ENCODE measurements at places on chromosomes 1 and 21.
A peak's percentile ranks its signal among the peaks of the same experiment; 100 is the strongest.

DNA sequence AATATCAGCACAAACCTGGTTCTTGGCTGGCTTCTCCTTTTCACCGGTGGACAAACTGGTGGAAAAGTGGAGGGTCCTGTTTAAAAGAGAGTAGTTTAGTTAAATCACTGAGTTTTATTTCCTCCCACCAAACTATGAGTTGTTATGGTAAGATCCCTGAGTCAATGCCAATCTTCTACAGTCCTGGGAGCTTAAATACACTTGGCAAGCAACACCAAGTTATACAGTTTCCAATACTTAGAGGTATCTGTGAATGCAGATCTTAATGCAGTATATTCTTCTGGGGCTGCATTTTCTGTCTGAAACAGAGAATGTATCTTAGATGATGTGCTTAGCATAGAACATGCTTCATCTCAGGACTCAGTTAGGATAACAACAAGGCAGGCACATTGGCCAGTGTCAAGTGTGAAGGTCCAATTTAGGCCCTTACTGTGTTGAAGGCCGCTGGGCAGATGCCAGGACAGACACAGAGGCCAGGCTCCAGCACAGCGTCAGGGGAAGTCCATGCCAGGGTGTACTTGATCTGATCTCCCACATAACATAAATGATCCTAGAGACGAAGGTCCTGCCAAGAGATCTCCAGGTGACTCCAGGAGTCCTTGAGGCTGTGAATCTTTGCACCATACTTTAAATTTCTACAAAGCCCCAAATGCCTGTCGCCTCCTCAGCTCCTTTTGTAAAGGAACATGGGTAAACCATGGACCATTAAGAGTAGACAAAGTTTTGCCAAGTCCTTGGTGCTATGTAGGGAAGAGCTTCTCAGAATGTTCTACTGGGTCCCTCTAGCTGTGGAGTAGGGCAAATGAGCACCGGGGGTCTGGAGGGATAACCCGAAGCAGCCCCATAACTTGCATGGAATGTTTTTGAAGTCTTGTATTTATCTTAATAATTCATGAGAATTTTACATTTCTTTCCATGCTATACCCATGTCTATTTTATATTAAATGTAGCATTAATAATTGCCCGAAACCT is 76.8 kb downstream of the KCNJ15 start:
- DNase-seq = no peak

DNA sequence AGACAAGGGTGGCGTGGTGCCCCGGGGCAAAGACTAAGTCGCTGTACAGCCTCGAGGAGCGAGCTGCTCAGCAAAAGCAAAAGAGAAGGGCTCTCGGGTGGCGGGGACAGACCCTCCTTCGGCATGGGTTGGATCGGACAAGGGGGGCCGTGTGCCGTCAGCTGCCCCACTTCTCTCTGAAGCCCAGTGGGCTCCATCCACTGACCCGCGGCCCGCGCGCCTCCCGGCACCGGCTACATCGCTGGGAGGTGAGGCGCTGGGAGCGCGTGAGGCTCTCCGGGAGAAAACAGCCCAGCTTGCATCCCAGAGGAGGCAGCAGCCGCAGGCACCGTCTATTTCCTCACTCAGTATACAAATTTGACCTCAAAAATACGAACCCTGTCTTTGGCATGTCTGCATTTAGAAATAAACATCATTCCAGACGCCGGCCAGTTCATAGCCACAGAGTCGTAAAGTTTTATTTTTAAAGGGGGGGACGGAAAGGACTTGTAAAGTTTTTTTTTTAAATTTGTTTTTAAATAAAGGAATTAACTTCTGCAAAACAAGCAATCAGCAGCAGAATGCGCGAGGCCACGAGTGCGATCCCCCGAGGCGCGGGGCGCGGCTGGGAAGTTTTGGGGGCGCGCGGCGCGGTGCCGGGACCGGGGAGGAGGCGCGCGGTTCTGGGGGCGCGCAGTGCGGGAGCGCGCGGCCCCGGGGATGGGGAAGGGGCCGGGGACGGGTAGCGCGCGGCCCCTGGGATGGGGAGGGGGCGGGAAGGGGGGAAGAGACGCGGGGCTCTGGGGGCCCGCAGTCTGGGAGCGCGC is 689 bp upstream of the GPR137B start:
- DNase-seq = no peak

GRCh38 chr1:8032366-8032910 is 6.3 kb upstream of the ERRFI1 start:
- no peak for DNase-seq

DNA sequence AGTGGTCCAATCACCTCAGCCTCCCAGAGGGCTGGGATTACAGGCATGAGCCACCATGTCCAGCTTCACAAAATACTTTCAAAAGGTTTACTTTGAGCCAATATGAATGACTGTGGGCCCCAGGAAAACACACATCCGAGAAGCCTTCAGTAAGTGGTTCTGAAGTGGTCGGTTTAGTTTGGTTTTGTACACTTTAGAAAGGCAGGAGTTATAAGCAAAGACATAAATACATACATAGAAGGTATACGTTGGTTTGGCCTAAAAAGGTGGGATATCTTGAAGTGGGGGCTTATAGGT is 3.2 kb upstream of the MIB2 start:
- no peak for DNase-seq

DNA sequence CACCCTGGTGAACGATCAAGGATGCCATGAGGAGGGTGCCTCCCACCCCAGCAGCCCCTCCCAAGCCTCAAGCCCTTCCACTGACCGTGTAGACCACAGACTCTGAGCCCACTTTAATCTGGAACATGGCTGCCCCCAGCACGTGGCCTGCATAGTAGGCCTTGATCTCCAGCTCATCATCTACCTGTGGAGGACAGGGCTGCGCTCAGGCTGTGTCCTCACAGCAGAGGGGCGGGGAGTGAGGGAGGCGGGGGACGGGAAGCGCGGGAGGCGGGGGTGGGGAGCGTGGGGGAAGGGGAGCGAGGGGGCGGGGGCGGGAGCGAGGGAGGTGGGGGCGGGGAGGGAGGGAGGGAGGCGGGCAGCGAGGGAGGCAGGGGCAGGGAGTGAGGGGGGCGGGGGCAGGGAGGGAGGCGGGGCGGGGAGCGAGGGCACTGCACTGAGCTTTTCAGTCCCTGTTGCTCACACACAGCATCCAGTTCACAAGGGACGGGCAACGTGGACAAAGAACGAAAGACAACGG is 7.1 kb downstream of the PUSL1 start:
- DNase-seq = no peak

GRCh38 chr1:228459091-228459993 is 27.8 kb upstream of the RNF187 start:
- DNase-seq = peak; percentile 56

Measured in activated T-cell treated with anti-CD3 and anti-CD28 coated beads for 48 hours (primary cell).